Activated T-cell treated with anti-CD3 and anti-CD28 coated beads, Interleukin-2, amount 50 U/mL, for 48 hours (primary cell): ENCODE measurements at places on chromosomes 16 and 17.

DNA sequence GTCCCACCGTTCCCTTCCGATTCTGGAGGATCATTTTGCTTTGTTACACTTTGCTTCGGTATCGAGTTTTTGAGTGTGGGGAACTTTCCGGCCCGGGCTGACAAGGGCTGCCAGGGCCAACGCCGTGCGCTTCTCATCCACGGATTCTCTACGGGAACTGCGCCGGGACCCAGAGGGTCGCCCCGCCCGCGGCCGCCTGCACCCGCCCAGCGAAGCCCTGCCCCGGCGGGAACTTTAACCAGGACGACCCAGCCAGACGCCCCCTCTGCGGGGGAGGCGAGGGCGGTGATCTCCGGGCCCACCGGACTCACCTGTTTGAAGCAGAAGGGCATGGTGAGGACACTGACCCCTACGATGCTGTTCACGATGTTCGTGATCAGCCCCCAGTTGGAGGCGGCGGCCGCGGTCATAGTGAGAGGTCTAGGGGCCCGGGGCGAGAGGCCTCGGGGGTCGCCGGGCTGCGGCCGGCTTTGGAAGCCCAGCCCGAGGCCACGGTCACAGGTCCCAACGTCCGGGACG is 536 bp downstream of the SLC38A10 start:
- DNase-seq = peak; percentile 45

DNA sequence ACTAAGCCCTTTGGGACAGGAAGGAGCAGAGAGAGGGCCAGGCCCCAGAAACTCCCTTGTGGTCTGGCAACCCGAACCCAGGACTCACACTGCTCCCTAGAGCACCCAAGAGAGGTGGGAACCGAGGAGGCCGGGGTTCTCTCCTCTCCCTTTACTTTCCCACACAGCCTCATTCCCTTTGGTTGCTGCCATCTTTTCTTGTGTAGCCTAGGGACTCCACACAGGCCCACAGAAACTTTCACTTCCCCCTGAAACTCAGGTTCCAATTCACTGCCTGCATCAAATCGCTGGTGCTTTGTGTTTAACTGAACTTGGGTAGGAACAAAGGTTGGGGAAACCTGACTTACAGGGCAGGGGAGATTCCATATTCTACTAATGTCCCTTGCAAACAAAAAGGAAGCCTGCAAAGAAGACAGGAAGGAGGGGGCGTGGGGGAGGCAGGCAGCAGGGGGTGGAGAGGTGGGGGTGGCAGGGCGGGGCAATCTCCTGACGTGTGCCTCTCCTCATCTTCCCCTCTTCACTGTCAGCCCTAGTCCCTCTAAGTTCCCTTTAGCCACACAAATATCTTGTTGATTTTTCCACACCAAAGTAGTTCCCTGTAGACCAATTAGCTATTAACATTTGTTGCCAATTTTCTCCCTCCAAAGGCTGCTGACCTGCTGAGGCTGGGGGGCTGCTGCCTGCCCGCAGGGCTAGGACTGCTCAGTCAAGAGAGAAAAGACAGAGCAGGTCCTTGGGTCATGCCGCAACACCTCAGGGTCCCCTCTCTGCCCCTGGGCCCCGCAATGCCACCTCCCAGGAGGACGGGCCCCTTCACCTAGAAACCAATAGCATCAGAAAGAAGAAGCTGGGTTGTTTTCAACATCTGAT is 8.0 kb downstream of the ST3GAL2 start:
- peak; percentile 44 for DNase-seq

GRCh38 chr16:79121906-79122305 is 478.6 kb downstream of the MAF start:
- no peak for DNase-seq

DNA sequence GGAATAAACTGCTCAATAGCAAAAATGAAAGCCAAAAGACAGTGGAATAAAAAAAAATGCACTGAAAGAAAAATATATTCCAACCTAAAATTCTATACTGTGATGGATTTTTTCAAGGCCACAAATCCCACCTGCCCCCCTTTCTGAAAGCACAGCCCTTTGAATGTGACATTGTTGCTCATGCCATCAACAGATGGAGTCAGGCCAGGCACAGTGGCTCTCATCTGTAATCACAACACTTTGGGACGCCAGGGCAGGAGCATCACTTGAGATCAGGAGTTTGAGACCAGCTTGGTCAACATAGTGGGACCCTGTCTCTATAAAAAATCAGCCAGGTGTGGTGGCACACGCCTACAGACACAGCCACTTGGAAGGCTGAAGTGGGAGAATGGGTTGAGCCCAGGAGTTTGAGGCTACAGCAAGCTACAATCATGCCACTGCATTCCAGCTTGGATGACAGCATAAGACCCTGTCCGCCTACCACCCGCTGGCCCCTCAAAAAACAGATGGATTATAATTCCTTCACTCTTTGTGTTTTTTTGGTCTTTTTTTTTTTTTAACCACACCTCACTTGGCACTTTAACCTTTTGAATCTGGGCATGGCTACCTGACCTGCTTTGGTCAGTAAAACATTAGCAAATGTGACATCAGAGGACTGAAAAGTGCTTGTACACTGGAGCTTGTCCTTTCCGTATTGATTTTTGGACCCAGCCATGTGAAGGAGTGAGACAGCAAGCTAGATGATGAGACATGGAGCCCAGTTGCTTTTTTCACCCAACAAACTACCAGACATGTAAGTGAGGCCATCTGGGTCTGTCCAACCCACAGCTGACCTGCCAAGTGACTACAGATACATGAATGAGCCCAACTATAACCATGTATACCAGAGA is 36.3 kb downstream of the GLG1 start:
- no peak for DNase-seq

GRCh38 chr17:57965521-57966160 is 10.4 kb upstream of the CUEDC1 start:
- peak; percentile 9 for DNase-seq

GRCh38 chr17:79545251-79546005 is 65.4 kb downstream of the RBFOX3 start:
- no peak for DNase-seq

- no peak for DNase-seq
Measured at GRCh38 chr17:63481488-63481870, 4.6 kb downstream of the ACE start.

DNA sequence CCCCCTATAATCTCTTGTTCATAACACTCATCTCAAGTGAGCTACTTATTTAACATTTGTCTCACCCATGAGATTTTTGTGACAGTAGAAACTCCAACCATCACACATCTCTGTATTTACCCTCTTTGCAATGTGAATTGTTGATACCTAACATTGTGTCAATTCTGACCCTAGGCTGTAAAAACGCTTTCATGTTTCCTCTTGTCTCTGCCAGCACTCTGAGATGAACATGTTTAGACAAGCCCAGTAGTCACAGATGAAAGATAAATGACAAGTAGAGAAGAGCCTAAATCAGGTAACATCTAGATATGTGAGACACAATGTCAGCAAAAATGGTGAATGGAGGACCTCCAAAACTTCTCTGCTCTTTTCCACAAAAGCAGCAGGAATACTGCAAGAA is 1254.5 kb upstream of the GOT2 start:
- no peak for DNase-seq

DNA sequence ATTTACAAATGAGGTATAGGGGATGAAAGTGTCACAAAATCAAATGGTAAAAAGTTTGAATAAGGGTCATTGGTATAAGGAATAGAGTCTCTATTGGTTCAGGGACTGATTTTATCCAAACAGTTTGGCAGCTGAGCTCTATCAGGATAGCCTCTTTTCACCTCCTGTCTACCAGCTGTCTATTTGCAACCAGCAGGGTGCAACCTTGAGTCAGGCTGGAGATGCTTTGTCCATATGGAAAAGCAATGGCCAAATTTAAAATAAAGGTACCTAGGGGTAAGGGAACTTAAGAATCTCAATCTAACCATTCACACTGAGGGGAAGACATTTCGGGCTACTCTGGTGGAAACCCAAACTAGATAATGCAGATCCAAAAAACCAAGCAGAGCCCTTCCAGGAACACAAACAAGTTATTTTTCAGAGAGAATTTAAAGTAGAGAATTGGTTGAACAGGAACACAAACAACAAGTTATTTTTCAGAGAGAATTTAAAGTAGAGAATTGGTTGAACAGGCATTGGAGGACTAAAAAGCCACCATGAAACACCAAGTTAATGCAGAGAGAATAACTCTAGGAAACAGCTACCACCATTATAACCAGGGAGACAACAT is 12.6 kb upstream of the CA10 start:
- no peak for DNase-seq

DNA sequence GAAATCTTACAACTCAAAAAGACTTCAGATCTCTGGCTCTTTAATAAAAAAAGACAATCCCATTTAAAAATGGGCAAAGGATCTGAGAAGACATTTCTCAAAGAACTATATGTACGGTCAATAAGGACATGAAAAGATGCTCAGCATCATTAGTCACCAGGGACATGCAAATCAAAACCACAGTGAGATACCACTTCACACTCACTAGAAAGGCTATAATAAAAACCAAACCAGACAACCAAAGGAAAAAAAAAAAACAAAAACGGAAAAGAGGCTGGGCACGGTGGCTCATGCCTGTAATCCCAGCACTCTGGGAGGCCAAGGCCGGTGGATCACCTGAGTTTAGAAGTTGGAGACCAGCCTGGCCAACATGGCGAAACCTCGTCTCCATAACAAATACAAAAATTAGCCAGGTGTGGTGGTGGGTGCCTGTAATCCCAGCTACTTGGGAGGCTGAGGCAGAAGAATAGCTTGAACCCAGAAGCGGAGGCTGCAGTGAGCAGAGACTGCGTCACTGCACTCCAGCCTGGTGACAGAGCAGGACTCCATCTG is 1.7 kb upstream of the NPIPB7 start:
- DNase-seq = no peak

DNA sequence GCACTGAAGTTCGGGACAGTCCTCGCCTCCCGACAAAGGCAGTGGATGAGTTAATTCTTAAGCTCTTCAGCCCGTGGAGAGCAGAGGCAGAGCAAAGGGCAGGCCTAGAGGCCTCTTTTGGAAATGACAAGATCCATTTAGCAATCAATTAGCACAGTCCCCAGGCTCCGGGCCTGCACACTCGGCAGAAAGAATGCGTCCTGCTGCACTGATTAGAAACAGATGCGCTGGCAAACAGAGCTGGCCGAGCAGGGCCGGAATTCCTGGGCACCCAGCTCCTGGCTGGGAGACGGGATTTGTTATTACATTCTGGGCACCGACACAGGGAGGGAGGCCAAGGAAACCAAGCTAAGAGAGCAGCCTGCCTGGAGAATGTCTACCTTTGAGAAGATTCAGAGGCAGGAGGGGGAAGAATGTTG is 162.9 kb downstream of the COPRS start:
- DNase-seq = no peak

DNA sequence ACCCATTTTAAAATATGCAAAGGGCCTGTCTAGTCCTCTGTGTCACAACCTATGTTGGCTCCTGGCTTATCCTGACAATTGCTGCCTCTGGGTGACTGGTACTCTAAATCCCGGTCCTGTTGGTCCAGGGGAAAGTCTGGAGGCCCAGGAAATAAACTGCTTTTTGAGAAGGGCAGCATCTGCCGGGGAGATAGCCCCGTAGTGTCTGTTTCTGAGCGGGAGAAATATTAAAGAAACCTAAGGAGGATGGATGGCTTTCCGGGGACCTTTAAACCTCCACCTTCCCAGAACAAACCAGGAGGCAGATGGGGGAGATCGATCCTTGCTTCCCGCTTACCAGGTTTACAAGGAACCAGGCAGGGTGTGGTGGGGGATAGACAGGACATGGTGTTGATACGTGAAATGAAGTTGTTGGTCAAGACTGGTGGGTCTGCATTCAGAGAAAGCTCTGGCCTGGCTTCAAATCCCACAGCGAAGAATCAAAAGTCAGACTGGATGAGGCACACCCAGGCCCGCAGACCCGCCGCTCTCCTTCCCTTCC is 3.8 kb downstream of the HOXB2 start:
- peak; percentile 45 for DNase-seq

DNA sequence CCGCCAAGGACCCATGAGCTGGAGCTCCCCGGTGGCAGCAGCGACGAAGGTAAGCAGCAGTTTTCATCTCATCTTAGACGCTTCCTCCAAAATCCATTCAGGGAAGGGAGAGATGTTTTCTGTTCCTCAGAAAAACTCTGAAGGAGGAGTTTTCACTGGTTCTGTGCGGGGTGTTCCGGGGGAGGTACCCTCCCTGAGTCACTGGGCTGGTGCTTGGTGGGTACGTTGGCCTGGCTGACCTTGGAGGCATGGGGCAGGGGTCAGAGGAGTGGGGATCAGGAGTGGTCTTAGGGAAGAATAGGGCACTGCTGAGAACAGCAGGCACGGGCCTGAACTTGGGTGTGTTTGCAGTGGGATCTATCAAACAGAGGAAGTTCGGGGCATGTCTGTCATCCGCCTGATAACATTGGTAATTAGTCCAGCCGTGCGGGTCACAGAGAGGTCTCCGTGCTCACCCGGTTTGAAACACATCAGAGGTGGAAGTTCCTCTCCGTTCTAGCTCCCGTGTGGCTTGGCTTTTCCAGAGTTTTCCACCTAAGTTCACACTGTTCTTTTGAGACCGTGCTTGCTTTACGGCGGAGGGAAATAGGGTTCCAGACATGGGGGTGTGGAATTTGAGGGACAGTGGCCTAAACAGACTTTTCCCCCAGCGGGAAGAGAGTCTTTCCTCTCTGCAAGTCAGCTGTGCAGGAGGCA is 59.6 kb upstream of the CIBAR2 start:
- DNase-seq = no peak

DNA sequence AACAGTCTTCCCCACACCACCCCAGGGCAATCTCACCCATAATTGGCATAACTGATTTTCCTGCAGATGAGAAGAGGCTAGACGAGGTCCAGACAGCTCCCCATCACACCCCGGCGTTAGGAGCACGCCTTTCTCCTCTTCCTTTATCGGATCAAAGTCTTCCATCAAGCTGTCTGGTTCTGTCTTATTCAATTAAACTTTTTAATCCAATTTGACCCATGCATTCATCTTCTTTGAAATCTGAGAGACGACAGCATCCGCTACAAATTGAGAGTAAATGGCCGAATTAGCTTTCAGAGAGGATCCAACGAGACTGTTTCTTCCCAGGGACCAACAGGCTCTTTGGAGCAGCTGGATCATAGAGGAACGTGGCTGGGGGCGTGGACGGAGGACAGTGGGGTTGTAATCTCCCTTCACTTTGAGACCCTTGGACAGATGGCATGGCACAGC is 44.4 kb upstream of the GPRC5B start:
- no peak for DNase-seq

DNA sequence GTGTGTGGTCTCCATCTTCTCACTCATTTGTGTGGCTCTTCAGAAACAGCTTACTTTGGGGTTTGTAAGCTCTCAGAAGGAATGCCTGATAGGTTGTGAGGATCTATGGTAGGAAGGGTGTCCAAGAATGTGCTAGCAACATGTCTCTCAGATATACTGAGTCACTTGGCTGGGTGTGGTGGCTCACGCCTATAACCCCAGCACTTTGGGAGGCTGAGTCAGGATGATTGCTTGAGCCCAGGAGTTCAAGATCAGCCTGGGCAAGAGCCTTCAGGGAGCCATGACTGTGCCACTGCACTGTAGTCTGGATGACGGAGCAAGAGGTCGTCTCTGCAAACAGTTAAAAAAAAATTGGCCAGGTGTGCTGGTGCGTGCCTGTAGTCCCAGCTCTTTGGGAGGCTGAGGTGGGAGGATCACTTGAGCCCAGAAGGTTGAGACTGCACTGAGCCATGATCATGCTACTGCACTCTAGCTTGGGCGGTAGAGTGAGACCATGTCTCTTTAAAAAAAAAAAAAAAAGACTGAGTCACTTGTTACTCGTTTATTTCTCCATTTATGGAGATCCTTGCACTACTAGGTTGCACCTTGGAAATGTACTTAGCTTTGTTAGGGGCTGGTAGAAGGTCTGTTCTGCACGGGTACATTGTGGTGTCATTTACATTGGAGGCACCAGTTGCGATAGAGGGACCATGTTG is 232.0 kb downstream of the SNX29 start:
- DNase-seq = no peak
